ENCODE measurements at places on chromosomes 6 and 20.
A peak's percentile ranks its signal among the peaks of the same experiment; 100 is the strongest.

GRCh38 chr6:13559251-13559650, 15.2 kb upstream of the SIRT5 start:
- no peak for DNase-seq

DNA sequence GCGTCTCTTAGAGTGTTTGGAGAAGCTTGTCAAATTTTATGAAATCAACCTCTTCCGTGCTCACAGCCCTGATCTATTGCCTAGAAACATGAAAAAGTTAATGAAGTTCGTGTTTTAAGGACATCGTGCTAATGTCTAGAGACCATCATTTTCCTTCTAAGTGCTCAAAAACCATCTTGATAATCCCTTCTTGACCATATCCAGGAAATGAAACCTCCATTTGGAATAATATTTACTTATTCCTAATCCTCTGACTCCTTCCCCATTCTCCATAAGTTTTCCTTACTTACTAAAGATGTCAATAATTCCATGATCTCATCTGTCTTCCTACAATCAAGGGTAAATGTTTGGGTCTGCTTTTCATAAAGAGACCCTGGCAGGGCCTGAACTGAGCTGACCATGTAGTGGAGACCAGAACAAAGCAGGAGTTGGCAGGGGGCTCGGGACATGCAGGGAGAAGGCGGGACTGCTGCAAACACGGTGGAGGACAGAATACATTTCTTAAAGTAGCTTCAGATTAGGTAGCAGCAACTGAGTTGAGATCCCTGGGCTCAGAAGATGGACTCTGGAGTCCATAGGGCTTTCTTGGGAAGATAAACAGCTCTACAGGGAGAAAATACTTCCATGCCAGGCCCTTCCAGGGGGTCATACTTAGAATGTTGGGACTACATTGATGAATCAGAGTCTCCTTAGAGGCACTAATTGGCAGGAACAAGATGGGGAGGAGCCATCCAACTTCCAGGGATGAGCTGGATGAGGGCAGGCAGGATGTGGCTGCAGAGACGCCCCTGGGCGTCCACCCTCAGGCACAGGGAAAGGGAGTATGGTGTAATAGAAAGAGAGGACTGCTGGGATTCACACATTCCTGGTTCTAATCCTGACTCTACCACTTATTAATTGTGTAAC, 100.7 kb downstream of the RIN2 start:
- DNase-seq = peak; percentile 91

DNA sequence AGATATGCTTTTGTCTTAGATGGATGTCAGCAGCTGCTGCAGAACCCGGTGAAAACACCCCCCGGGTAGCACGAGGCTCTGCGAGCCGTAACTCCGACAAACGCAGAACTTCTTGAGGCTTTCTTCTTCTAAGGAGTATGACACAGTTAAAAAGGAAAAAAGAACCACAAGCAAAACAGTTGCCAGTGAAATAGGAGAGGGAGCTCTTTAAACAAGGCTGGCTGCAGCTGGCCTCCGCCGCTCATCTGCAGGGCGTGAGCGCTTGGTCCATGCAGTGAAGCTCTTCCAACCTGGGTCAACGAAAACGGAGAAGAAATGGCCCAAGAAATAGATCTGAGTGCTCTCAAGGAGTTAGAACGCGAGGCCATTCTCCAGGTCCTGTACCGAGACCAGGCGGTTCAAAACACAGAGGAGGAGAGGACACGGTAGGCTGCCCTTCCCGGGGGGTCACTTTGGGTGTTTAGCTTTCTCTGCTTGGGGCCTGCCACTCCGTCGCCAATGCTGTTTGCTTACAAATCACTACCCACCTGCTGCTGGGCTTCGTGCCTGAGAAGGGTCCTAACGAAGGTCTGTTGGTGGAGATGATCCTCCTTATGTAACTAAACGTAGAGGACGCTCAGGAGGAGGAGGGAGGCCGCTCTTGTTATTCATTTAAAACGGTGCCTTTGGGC, 13.2 kb downstream of the SYTL3 start:
- no peak for DNase-seq

GRCh38 chr6:134240665-134241431, 77.1 kb downstream of the SGK1 start:
- no peak for DNase-seq

GRCh38 chr6:164744301-164744700, 565.1 kb downstream of the C6orf118 start:
- no peak for DNase-seq

DNA sequence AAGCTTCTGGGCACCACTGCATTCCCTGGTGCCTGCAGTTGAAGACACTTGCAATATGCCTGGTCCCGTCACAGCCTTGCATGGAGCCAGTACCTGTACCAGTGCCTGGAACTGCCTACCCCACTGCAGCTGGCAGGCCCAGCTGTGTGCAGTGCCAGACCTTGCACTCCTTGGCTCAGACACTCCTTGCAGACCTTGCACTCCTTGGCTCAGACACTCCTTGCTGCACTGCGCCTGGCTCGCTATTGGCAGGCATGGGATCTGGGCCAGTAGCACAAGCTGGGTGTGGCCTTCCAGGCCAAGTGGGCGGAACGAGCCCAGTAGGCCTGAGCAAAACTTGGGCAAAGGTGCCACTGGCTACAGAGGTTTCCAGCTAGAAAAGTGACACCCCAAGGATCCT, 1189.1 kb downstream of the GRIK2 start:
- DNase-seq = no peak

DNA sequence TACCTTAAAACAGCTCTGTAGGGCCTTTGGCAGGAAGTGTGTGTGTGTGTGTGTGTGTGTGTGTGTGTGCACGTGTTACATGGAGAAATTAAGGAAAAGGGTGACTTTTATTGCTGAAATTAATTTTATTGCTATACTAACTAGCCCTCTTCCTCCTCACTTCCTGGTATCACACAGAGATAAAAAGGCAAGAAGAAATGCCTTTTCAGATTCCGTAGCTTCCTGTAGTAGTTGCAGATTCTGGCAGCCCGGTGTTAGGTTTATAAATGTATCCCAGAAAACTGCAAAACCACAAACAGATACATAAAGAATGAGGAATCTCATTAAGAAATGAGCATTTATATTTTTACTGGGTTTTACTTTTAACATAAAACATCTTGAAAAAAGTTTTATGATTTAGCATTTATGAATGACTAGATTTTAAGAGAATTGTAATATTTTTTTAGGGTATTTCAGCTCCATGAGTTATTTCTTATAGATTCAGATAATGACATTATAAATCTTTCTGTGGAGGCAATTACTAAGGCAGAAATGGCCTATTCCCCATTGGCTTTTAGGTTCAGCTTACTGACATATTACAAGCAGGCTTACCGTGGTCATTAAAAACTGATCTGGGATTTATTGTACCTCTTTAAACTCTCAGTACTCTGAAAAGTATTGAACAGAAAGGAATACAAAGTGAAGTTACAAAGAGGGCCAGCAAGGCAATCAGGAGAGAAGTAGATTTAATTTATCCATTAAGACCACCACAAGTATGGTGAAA, 249.1 kb upstream of the TSHZ2 start:
- DNase-seq = no peak

DNA sequence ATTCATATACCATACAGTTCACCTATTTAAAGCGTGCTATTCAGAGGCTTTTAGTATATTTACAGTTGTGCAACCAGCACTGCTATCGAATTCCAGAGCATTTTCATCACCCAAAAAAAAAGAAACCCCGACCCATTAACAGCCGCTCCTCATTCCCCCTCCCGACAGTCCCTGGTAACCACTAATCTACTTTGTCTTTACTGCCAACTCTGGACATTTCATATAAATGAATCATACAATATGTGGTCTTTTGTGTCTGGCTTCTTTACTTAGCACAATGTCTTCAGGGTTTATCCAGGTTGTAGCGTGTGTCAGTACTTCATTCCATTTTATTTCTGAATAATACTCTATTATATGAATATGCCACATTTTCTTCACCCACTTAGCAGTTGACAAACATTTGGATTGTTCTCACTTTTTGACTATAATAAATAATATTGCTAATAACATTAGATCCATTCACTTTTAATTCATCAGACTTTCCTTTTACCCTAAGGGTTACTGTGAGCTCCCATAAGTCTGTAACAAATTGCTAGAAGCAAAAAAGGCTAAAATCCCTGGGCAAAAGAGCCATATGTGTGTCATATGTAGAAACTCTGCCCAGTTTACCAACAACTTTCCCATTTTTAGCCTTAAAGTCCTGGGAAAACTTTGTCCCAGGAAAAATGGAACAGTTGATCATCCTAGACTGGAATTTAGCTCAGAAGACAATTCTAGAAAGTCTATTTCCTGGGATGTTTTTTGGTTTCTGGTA, 23.2 kb upstream of the ROS1 start:
- peak; percentile 98 for DNase-seq

All from fibroblast of skin of back (primary cell).